ENCODE measurements at places on chromosomes 2 and 18.

GRCh38 chr2:192604295-192604694 lies 409.6 kb upstream of the TMEFF2 start:
- no peak for DNase-seq

DNA sequence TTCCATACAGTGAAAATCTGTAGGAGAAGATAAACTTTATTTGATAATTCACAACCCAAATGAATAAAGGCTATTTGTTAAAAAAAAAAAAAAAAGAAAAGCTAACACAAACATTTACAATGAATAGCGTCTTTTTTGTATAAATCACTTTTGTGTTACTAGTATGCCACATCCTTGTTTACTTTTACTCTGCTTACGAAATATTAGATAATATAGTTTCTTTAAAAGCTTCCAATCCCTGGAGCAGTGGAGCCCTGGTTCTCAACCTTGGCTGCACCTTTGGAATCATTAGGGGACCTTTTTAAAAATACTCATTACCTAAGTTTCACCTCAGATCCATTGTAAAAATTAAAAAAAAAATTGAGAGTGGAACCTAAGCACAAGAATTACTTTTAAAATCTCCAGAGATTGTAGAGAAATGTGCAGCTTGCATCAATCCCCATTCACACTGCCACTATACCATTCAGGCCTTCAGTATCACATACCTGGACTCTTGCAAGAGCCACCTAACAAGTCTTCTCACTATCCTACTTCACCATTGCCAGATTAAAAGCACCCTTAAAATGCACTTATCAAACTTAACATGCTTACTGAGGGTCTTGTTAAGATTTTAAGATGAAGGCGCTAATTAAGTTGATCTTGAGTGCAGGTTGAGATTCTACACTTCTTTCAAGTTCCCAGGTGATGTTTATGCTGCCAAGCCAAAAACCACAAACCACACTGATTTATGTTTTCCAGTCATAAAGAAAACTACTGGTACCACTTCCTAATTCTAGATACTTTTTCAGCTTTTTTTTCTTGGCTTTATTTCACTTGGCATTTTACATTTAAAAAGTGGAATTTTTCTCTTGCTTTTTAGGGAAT lies 59.7 kb upstream of the ZC3H15 start:
- no peak for DNase-seq

DNA sequence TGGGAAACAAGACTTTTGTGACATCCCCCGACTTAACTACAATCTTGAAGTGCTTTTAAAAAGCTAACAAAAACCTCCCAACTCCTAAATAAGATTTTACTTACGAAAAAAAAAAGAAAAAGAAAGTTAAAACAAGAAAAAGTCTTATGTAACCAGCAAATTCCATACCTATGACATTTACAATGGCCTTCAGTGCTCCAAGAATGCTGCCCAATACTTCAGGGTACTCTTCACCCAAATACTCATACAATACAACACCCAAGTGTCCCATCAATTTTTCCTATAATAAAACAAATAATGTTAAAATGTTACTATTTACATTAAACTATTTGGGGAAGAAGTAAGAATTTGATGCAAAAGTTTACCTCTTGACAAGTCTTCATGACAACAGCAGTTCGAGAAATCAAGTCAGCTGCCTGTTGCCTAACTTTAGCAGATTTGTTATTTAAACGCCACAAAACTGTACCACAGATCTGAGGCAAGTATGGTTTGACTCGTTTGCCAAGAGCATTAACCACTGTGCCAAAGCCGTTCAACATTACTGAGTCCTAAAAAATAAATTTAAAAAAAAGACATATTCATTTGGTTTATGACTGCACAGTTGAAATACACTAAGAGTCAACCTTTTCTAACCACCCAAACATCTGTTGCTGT lies 34.8 kb downstream of the SF3B1 start:
- no peak for DNase-seq

DNA sequence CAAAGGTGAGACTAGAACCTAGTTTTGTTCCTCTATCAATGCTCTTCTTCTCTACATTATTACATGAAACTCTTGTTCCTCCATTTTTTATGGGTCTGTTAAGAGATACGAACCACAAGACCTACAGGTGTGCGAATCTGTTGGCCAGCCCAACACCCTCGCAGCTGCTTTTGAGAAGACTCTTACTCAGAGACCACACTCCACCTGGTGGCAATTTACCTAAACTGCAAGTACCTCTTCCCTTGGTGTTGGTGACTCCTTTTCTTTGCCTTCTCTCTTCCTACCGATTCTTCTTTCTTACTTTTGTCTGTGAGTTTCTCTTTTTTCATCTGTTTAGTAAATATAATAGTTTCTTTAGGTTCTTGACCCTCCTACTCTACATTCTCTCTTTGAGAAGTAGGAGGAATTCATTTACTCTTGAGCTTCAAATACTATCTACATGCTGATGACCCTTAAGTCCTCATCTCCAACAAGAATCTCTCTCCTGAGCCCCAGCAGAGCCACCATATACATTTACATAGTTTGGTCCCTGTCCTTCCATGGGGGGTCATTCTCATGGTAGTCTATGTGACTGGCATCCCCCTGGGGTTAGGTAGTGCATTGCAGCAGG lies 81.8 kb upstream of the GAREM1 start:
- DNase-seq = peak; percentile 12

- peak; percentile 82 for DNase-seq
These were observed 12.1 kb downstream of the CD226 start for GRCh38 chr18:69935319-69936190.

- no peak for DNase-seq
These were observed 9.3 kb downstream of the TGOLN2 start for GRCh38 chr2:85318222-85319074.
